Stimulated activated CD4-positive, alpha-beta T cell treated with anti-CD3 and anti-CD28 coated beads, Interleukin-12 subunit alpha, Interleukin-12 subunit beta, amount 100 ng/mL, for 48 hours (primary cell): ENCODE measurements at places on chromosomes 1 and 21.

- DNase-seq = no peak
Observed at GRCh38 chr1:1730870-1731269, 6.7 kb upstream of the CDK11A start.

DNA sequence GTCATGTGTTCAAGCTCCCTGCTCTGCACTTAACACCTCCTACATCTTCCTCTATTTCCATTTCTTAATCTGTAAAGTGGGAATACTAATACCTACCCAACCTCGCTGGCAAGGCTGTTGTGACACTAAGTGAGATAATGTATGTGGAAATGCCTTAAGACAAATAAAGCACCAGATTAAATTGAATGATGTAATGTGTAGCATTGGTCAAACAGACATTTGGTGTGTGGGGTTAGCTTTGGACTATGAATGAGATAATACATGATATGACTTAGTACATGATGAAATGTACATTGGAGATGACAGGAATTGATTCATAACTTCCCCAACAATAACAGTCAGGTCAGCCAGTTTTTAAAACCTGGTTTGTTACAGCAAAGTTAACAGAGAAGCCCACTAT, 5.2 kb downstream of the AMPD1 start:
- DNase-seq = no peak

DNA sequence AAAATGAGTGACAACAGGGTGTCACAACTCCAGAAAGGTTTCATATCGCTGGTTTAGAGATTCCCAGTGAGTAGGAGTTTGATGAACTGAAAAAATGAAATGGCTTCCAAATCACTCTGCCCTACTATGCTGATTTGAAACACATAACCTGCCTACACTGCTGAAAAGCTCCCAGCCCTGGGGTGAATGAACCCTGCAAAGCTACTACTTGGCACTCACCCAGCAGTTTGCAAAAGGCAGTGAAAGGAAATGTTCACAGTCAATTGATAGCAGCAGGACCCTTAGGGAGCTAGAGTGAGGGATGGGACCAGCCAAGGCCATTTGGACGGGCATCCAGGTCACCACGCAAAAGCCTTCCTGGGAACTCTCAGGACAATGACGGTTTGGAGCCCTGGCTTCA, 44.4 kb upstream of the SRP9 start:
- no peak for DNase-seq

- no peak for DNase-seq
Observed at GRCh38 chr1:151924691-151925587, 15.6 kb upstream of the THEM4 start.

- DNase-seq = no peak
Observed at GRCh38 chr21:33026878-33027400, 1.2 kb downstream of the OLIG2 start.

GRCh38 chr1:113931451-113931851, 2.3 kb downstream of the HIPK1 start:
- DNase-seq = no peak

DNA sequence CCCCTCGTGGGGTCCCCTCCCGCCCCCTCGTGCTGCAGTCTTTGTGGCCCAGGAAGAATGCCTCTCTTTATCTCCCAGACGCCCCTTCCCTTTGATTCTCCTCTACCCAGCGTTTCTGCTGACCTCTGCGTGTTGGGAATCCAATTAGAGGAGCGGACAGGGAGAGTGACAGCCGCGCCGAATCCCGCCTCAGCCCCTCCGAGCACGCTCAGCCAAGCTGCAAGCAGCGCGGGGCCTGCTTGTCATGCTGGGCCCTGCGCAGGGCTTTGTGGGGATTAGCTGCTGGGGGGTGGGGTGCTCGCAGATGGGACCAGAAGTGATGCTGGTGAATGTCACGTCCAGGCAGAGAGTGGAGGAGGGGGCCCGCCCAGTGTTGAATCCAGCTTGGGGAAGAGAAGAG, 91.1 kb downstream of the EPHB2 start:
- DNase-seq = no peak

GRCh38 chr1:183517401-183517800, 45.1 kb downstream of the SMG7 start:
- no peak for DNase-seq

DNA sequence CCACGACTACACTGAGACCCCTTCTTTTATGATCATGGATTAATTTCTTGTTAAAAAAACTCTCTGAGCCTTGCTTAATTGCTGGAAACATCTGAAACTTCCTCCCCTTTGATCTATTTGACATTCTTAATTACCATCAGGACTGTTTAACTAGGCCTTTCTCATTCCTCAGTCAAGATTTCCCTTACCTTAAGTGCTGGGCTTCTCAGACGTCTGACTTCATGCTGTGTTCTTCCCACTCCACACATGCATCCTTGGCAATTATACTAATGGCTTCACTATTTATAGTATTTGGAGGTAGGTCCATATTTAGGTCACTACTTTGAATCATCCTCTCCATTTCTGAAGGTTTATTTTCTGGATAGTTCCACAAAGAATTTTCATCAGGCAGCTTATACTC, 341.3 kb upstream of the TMPRSS15 start:
- no peak for DNase-seq

GRCh38 chr1:71676979-71677925, 596.4 kb upstream of the ZRANB2 start:
- DNase-seq = no peak

DNA sequence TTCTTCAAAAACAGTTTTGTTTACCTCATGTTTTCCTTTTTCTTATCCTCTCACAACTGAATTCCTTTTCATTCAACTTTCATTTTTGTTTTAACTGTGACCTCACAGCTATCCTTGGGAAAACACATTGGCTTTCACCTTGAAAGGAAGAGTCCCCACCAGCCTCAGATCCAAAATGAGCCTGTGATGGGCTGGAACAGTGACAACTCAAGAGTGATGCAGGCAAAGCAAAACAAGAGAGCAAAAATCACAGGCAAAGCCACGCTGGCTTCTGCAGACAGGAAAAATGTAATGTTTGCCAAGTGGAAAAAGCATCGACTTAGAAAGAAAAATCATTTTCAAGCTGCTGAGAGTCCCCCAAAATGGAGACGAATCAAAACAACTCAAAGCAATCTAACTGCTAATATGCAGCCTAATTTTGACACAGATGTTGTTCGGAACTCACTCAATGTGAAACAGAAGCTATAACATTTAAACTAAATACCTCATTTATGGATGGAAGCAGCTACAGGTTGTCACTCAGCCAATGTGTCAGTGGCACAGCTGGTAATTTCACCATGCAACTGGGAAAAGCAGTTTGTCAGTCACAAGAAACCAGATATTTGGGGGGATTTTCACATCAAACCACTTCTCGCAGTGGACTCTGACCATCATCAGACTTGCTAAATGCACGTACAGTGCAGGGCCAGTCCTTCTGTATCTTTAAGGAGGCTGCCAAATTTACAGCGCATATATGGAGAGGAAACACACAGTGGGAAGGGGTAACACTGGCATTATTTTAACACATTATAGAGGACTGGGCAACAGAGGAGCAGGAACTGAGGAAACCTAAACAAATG, 50.7 kb downstream of the ALG14 start:
- DNase-seq = no peak

- no peak for DNase-seq
Observed at GRCh38 chr1:117759535-117759934, 153.7 kb downstream of the TENT5C start.

DNA sequence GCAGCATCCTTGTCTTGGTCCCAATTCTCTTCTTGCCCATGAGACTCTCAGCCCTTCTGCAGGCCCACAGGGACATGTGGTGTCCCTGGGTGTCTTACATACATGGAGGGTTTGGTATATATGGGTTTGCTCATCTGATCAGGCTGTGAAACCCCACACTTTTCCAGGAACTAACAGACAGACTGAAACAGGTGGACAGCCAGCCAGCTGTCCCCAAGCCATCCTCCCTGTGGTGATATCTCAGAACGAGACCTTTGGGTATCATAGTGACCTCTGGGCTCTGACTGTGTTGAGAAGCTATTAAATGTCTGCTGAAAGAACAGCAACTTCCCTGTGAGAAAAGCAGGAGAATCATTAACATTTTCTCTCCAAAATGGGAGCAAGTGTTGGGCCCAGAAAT, 115.5 kb upstream of the PAXBP1 start:
- DNase-seq = no peak

GRCh38 chr1:193580419-193580818, 394.0 kb upstream of the B3GALT2 start:
- no peak for DNase-seq

GRCh38 chr21:44539046-44539445, 949 bp downstream of the KRTAP10-1 start:
- no peak for DNase-seq

DNA sequence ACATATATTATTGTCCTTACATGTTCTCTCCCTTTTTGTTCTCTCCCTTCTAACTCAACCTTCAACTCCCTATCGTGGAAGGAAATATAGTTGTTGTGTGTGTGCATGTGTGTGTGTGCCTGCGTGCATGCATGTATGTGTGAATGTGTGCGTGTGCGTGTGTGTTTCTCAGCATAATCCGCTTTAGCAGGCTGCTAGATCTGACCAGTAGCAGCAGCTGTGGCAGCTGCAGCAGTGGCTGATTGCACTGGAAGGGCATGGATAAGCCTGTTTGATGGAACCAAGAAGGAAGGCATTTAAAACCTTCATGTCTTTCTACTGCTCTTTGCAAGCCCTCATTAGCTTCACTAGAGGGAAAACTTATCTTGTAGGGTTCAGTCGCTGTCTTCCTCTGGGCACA, 65.6 kb upstream of the IRF2BP2 start:
- no peak for DNase-seq

- DNase-seq = no peak
Observed at GRCh38 chr1:221059506-221059905, 180.3 kb downstream of the HLX start.

- no peak for DNase-seq
Observed at GRCh38 chr1:112298558-112298957, 97.5 kb upstream of the CTTNBP2NL start.

- DNase-seq = no peak
Observed at GRCh38 chr1:43995984-43996732, 4.8 kb downstream of the CCDC24 start.

DNA sequence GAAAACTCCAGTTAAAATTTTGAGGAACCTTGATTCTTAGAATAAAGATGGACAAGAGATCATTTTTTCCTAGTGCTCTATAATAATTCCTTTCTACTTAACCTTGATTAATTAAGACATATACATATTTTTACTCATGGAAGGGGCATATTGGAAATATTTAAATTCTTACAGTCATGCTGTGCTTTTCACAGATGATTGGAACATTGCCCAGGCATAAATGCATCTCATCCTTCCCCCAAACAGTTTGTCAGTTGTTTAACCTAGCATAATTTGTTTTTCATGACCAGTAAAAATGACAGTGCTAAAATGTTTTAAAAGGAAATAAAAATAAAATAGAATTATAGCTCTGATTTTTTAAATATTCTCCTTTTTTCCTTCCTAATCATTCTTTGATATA, 140.0 kb downstream of the DNM3 start:
- DNase-seq = no peak

DNA sequence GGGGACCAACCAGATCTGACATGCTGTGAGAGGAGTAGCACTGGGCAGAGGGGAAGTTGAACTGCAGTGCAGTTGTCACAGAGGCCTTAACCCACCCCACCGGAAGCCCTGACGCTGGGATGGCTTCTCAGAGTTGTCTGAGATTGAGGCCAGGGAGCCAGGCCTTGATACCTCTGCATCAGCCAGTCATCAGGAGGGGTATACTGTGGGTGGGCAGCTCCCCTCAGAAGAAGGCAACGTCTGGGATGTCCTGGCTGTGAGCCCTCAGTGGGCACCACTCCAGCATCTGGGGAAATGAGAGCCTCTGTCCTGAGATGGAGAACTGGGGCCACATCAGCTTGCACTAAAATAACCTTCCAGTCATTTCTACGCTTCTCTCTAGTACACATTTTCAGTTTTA, 47.9 kb upstream of the BCAR3 start:
- DNase-seq = no peak

GRCh38 chr1:24477309-24477708, 25.3 kb upstream of the RCAN3 start:
- no peak for DNase-seq

DNA sequence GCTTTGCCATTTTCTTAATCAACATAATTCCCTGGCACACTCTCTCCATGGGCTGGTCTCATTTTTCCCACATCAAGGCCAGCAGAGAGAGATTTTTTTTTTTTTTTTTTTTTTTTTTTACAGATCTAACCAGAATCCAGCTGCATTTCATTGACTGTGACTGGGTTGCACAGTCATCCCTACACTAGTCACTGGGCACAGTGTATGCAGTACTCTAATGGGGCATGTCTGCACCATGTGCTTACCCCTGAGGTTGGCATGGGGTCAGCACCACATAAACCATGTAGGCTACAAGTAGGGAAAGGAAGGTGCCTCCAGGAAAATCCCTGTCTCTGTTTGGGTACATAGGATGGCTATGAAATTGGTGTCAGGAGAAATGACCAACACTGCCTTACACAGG, 64.1 kb upstream of the LRP8 start:
- DNase-seq = no peak

DNA sequence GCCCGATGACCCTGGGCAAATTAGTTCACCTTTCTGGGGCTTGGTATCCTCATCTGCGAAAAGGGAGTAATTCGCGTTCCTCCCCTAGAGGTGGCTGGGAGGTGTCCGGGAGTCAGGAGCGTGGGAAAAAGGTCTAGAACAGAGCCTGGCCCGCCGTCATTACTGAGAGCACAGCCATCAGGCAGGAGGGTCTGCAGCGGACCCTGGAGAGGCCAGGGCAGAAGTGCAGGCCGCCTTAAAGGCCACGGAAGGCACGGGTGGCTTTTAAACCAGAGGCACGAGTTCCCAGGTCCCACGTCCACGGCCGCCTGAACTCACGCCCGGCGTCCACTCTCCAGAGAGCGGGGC, 850 bp downstream of the PANK4 start:
- no peak for DNase-seq

GRCh38 chr21:31557421-31558188, 101.9 kb upstream of the SOD1 start:
- DNase-seq = no peak

GRCh38 chr1:195773931-195774330, 834.3 kb downstream of the KCNT2 start:
- no peak for DNase-seq

DNA sequence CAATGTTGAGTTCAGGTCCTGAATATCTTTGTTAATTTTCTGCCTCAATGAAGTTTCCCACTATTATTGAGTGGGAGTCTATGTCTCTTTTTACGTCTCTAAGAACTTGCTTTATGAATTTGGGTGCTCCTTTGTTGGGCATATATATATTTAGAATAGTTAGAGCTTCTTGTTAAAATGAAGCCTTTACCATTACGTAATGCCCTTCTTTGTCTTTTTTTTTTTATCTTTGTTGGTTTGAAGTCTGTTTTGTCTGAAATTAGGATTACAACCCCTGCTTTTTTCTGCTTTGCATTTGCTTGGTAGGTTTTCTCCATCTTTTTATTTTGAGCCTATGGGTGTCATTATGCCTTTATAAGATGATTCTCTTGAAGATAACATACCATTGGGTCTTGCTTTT, 10.9 kb downstream of the CLCA4 start:
- no peak for DNase-seq

DNA sequence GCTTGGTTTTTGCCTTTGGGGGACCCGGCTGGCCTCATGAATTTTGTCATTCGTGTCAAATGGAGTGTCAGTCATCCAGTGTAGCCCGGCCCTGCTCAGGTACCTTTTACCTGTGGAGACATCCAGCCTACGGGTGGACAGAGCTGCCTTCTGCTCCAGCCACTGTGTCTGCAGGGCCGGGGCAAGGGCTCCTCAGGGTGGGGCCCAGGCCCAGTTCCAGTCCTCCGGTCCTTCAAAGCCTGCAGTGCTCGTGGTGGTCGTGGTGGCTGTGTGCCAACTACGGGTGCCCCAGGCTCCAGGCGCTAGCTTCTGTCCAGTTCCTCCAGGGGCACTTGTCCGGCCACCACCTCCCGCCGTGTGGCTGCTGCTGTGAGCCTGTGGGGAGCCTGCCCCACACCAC, 54.8 kb downstream of the TRIM11 start:
- no peak for DNase-seq
